Neural progenitor cell (in vitro differentiated cells): ENCODE measurements at places on chromosomes 2 and 18.

DNA sequence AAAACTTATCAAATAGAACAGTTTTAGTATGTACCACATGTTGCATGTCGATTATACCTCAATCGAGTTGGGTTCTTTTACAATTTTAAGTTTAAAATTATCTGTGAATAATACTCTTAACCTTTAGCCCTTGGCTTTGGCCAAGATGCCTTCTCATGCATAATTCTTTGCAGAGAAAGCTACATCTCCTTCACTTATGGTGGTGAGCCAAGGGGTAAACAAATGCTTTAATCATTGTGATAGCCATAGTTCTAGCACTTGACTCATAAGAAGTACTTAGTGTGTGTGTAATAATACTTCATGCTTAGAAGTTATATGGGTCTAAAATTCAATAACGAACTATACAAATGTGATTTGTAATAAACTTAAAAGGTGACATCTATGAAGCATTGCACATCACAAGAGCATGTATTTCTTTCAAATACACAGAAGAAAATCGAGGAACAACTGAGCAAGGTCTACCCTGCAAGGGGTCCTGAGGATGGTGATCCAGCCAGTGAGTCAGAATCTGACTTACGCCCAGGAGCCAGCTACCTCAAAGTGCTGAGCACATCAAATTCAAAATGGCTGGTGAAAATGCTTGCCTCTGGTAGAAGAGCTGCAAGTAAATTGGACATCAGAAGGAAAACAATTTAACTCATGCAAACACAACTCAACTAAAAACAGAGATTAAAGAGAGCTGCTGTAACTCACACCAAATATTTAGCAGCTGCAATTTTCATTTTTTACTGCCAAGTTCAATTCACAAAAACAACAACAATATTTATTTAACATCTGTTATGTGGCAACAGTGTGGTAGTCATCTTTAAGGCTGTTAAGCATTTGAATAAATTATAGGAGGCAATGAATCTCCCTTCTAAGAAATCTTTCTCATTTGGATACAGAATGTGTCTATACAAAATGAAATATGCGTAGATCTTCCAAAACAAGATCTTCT is 23.8 kb upstream of the TTC39C start:
- peaks cover 5% of the 10 kb centered on the region for H3K4me1 ChIP-seq
- H3K27me3 ChIP-seq: no peaks in the 10 kb centered on the region
- no peak overlapping the region for H3K4me3 ChIP-seq
- no peaks in the 10 kb centered on the region for H3K36me3 ChIP-seq
- DNase-seq: no peak

DNA sequence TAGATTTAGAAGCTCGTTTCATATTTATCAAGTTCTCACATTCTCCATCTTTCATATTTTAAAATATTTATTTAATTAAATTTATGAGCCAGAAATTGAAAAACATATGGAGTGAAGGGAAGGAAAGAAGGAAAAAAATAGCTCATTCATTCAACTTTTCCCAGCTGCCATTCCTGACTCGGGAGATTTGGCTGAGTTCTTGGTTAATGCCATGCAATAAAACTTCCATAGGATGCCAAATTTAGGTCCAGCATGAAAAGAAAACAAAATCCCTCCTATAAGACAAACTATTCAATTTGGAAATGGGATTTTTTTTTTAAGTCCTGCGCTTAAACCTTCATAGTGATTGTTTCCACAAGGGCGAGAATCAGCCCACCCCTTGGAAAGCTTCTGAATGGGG is 426.1 kb upstream of the TNP1 start:
- H3K27me3 ChIP-seq: no peaks in the 10 kb centered on the region
- no peak overlapping the region for H3K27ac ChIP-seq
- H3K36me3 ChIP-seq: no peaks in the 10 kb centered on the region
- peaks cover 23% of the 10 kb centered on the region for H3K4me1 ChIP-seq
- no peak overlapping the region for H3K4me3 ChIP-seq

DNA sequence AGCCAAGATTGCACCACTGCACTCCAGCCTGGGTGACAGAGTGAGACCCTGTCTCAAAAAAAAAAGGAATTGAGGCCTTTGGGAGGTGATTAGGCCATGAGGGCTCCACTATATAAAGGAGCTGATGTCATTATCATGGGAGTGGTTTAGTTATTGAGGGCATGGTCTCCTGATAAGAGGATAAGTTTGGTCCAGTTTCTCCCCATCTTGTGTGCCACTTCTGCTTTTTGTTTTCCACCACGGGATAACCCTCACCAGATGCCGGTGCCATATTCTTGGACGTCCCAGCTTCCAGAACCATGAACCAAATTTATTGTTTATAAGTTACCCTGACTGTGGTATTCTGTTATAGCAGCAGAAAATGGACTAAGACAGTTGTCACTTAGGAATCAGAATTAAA is 125.8 kb downstream of the C1D start:
- H3K36me3 ChIP-seq: no peaks in the 10 kb centered on the region
- H3K27me3 ChIP-seq: no peaks in the 10 kb centered on the region
- DNase-seq: no peak
- no peaks in the 10 kb centered on the region for H3K4me1 ChIP-seq
- no peak overlapping the region for H3K4me3 ChIP-seq

DNA sequence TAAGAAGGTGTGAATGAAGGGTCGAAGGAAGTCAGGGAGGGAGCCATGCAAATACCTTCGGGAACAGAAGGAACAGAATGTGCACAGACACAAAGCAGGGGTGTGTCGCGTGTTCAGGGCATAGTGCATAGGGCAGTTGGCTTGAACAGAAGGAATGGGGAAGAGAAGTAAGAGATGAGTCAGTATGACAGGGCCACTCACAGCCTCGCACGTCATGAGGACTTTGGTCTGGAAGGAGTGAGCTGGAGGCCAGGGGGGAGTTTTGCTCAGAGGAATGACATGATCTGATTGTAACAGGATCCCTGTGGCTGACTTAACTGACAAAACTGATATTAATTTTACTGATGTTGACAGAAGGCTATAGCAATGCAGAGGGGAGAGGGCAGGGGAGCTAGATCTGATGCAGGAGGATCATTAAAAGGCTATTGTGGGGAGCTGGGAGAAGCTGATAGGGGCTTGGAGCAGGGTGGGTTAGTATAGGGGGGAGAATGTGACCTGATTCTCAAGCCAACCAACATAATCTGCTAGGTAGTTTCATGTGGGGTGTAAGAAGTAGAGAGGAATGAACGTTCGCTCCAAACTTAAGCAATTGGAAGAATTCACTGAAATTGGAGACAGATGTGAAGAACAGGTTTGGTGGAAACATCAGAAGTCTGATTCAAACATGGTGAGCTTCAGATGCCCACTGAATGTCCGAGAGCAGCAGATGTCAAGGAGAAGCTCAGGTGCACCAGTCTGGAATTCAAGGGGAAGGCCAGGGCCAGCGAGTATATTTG is 60.4 kb upstream of the COPS8 start:
- H3K27me3 ChIP-seq: no peaks in the 10 kb centered on the region
- no peaks in the 10 kb centered on the region for H3K36me3 ChIP-seq
- no peak overlapping the region for H3K4me3 ChIP-seq
- H3K27ac ChIP-seq: no peak overlapping the region
- DNase-seq: no peak

DNA sequence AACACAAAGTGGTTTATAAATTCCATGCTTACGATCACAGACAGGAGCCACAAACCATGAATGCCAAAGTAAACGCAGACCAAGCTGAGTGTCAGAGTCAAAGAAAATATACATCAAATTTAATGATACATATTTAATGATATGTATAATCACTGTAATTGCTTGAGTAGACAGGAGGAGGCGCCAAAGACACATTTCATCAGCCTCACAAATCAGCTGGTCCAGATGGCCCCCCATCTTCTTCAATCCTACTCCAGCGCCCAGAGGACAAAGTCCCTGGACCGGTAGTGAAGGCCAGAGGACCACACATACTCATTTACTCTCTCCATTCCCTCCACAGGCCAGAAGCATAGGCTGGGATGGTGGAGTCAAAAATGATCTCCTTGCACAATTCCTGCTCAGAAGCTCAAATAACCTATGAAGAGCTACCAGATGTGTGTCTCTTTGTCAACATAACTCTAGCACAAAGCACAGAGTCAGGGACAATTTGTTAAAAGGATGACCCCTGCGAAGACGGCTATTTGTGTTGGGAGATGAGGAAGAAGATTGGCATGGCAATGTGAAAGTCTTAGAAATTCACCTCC is 149.3 kb upstream of the PGAP1 start:
- H3K27ac ChIP-seq: no peak overlapping the region
- H3K4me3 ChIP-seq: no peak overlapping the region
- DNase-seq: peak; percentile 27
- H3K36me3 ChIP-seq: no peaks in the 10 kb centered on the region

DNA sequence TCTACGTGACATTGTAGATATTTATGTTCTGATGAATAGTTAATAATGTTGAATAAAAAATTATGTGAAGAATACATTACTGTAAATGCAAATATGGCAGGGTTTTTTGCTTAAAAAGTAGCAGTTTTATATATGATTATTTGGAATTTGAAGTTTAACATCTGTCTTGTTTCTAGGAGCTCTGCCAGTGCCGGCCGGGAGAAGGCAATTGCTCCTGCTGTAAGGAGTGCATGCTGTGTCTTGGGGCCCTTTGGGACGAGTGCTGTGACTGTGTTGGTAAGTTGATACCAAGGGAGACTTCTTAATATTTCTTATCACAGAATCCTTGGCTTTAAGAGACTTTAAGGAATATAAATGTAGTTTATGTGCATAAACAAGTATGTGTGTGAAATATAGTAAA is 25.2 kb downstream of the TWSG1 start:
- H3K27ac ChIP-seq: no peak overlapping the region
- no peaks in the 10 kb centered on the region for H3K4me1 ChIP-seq
- H3K4me3 ChIP-seq: no peak overlapping the region
- DNase-seq: no peak
